Testis (tissue), 5 donors: ENCODE measurements at places on chromosomes 1 and 21. TPM values are rescaled to one million over a fixed set of nuclear protein-coding genes. Genes with fewer than 3 reads are reported as not detected.

GRCh38 chr1:209875515-209875914 lies 47.7 kb downstream of the UTP25 start:
- H3K27ac ChIP-seq = no peak overlapping the region
- H3K36me3 ChIP-seq = no peaks in the 10 kb centered on the region
- no peaks in the 10 kb centered on the region for H3K27me3 ChIP-seq
- DNase-seq = no peak
- no peak overlapping the region for H3K4me3 ChIP-seq

DNA sequence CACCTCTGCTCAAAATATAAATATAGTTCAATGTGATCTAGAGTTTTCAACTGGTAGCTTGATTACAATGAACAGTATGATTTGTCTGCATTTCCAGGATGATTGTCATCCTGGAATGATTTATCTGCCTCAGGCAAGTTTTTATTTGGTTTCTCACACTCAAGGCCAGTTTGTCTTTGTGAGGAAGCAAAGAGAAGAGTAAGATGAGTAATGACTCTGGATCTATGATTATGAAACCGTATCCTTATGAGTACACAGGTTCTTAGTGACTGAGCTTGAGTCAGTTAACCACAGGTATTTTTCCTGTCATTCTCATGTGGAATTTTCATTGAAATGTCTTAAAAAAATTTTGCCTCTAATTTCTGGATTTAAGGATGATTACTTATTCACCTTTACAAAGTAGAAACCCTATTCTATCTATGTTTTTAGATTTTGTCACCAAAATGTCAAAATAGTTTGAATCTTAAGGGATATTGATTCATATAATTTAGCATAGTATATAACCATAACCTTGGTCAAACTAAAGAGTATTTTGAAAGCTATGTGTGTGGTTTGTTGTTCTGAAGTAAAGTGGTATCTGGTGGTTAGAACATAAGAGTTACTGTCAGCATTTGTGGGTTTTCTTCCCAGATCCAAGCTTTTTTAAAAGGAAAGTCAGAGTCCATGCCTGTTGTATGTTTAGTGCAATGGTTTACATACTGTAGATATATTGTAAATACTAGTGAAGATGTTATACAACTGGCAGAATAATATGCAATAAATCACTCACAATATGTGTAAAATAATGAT lies 145.0 kb downstream of the RASAL2 start:
- H3K36me3 ChIP-seq = no peaks in the 10 kb centered on the region
- DNase-seq = no peak
- no peak overlapping the region for H3K4me3 ChIP-seq
- no peak overlapping the region for H3K27ac ChIP-seq
- H3K27me3 ChIP-seq = no peaks in the 10 kb centered on the region
- no peaks in the 10 kb centered on the region for H3K4me1 ChIP-seq

LORICRIN gene
- total RNA-seq = 0.25 TPM

TDRD10 gene
- 60.3 TPM for total RNA-seq

DNA sequence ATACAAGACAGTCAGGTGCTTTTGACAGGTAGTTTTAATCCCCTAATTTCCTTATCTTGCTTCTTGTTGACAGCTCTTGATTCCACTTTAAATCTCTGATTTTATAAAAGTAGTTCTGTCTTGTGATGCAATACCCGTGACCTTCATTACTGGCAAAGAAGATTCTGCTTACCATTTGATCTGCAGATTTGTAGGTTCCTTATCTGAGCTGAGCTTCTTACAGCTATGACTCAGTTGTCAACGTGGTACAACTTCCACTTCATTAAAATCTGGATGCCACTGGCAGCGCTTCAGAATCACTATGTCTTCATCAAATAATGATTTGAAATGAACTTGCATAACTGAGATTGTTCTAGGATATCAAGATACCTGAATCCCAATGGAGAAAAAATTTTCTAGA lies 543.6 kb upstream of the B3GALT2 start:
- no peaks in the 10 kb centered on the region for H3K4me1 ChIP-seq
- no peak overlapping the region for H3K4me3 ChIP-seq
- no peak for DNase-seq
- H3K36me3 ChIP-seq = no peaks in the 10 kb centered on the region
- no peak overlapping the region for H3K27ac ChIP-seq

DNA sequence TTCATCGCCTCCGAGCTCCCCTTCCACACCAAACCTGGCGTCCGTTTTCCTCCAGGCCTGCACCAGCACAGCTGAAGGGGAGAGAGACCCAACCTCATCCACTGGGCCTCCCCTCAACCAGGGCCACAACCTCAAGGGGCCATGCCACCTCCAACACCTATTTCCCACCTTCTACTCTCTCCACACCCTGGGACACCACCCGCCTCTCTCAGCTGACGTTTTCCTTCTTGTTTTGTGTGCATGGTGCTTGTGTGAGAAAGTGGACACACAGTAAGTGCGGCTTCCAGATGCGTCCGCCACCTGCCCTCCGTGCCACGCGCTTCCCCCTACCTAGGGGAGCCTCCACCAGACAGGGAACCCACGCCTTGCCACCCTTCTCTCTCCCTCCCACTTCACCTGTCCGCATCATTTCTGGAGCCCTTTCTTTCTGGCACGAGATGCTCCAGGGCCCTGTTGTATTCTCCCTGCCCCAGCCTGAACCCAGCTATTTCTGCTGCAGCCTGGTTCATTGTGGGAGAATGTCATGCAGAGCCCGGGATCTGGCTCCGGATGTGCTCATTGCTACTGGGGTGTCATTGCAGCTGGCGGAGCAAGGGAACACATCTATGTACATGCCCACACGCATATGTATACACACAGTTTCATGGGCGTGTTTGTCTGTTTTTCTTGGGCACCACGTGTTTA lies 1.3 kb upstream of the GNB1 start:
- H3K36me3 ChIP-seq = no peaks in the 10 kb centered on the region
- H3K27me3 ChIP-seq = no peaks in the 10 kb centered on the region
- H3K4me1 ChIP-seq = peaks cover 45% of the 10 kb centered on the region
- H3K4me3 ChIP-seq = peak overlapping the region; percentile 86

HECTD3 gene
- 63.4 TPM for total RNA-seq

FOXD2 gene
- total RNA-seq = 0.99 TPM

GRCh38 chr1:52601991-52602855 lies at the start of gene GPX7:
Gene GPX7 (plus strand): TSS chr1:52602371. CDS start chr1:52602410, 39 bp downstream.
- peak within 1 kb of the TSS; percentile 72 for H3K27ac ChIP-seq
- no peaks in the 10 kb centered on the region for H3K36me3 ChIP-seq
- H3K4me1 ChIP-seq = peaks cover 17% of the 10 kb centered on the region
- peak; percentile 58 for DNase-seq

IRF6 gene
- 19.2 TPM for total RNA-seq

DNA sequence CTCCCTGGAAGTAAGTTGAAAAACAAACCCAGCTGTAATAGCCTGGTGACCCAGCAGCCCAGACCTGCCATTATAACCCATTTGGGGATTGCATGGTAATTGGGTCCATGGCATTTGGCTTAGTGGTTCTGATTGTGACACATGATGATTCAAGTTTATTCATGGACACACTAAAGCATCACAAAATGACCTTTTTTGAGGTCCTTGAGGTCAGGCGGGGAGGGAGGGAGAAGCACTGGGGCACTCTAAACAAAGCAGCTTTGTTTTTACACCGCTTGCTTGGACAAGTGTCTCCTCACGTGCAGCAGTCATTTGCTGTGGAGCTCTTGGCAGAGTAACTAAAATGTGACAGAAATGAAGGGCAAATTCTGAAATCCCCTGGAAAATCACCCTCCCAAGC lies 241.0 kb upstream of the SGIP1 start:
- H3K27ac ChIP-seq = peak overlapping the region; percentile 42
- no peaks in the 10 kb centered on the region for H3K27me3 ChIP-seq
- peak; percentile 89 for DNase-seq

DNA sequence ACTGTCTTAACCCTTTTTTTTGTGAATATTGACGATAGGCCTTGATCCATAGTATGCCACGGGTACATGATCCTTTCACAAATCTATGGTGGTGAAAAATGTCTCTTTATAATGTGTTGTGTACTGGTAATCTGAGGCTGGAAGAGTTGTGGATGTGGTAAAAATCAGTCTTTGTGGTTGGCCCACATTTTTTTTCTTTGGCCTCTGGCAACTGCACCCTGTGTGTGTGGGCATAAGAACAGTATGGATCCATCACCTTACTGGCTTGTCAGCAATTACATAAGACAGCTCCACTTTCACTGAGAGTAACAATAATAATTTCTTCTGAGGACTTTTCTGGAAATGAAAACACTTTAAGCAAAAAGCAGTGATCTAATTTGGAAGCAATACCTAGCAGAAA lies 101.6 kb downstream of the GABPA start:
- DNase-seq = no peak
- no peak overlapping the region for H3K27ac ChIP-seq
- H3K4me3 ChIP-seq = no peak overlapping the region
- H3K27me3 ChIP-seq = no peaks in the 10 kb centered on the region
- no peaks in the 10 kb centered on the region for H3K4me1 ChIP-seq

DNA sequence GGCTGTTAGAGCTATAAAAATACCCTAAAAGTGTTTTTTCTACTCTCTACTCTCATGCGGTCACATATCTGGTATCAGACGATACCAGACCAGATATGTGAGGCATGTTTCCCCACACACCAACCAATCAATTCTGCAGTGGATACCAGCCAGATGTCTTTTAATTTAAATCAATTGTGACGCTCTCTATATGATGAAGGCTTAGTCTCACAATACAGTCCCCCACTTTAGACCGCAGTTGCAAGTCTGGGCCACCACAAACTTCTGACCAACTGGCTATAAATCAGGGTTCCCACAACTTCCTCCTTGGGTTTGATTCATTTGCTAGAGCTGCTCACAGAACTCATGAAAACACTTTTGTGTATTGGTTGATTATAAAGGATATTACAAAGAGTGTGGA lies 586.1 kb upstream of the ZP4 start:
- H3K4me1 ChIP-seq = no peaks in the 10 kb centered on the region
- H3K27ac ChIP-seq = no peak overlapping the region
- H3K36me3 ChIP-seq = no peaks in the 10 kb centered on the region
- H3K4me3 ChIP-seq = no peak overlapping the region
- DNase-seq = no peak

- no peaks in the 10 kb centered on the region for H3K36me3 ChIP-seq
- DNase-seq = no peak
- H3K27me3 ChIP-seq = no peaks in the 10 kb centered on the region
- H3K27ac ChIP-seq = no peak overlapping the region
Observed at GRCh38 chr21:36992671-36993070, 13.8 kb upstream of the RIPPLY3 start.

CD247 gene
- total RNA-seq = 1.1 TPM

NPHS2 gene
- 1.1 TPM for total RNA-seq

DNA sequence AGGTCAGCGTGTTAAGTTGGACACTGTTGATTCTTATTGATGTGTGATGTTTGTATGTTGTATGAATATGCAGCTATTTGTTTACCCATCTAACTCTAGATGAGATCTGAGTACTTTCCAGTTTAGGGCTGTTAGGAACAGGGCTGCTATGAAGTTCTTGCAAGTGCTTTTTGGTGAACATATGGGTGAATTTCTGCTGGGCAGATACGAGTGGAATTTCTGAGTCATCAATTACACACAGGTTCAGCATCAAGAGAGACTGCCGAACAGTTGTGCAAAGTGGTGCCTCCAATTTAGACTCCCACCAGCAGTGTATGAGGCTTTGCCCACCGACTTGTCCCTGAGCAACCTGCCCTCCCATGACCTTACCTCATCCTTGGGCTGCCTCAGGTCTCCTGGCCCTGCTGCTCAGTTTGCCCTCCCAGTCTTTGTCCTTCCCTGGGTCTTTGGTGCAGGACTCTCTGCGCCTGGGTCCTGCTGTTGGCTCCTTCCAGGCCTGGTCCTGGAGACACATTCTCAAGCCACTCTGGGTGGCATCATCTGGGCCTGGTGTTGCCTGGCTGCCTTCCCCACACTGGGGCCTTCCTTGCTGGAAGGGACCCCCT lies 343.6 kb downstream of the PTPRU start:
- no peak overlapping the region for H3K27ac ChIP-seq
- DNase-seq = no peak
- H3K4me3 ChIP-seq = no peak overlapping the region
- H3K36me3 ChIP-seq = no peaks in the 10 kb centered on the region
- no peaks in the 10 kb centered on the region for H3K27me3 ChIP-seq

DNA sequence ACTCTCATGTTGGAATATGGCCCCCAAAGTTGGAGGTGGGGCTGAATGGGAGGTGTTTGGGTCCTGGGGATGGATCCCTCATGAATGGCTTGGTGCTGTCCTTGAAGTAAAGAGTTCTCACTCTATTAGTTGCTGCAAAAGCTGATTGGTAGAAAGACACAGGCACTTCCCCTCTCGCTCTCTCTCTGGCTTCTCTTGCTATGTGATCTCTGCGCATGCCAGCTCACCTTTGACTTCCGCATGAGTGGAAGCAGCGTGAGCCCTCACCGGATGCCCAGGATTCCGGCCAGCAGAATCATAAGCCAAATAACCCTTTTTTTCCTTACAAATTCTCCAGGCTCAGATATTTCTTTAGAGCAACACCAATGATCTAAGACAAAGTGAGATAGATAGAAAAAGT lies 20.9 kb upstream of the CCSAP start:
- no peaks in the 10 kb centered on the region for H3K36me3 ChIP-seq
- no peak overlapping the region for H3K27ac ChIP-seq
- H3K4me3 ChIP-seq = no peak overlapping the region

GRCh38 chr1:4395158-4395557 lies 259.3 kb upstream of the AJAP1 start:
- H3K4me3 ChIP-seq = no peak overlapping the region
- no peak for DNase-seq
- H3K27ac ChIP-seq = no peak overlapping the region
- H3K27me3 ChIP-seq = no peaks in the 10 kb centered on the region

- peaks cover 11% of the 10 kb centered on the region for H3K4me1 ChIP-seq
- no peak overlapping the region for H3K4me3 ChIP-seq
- no peak overlapping the region for H3K27ac ChIP-seq
- DNase-seq = peak; percentile 81
Observed at GRCh38 chr1:209207701-209208286, 375.7 kb upstream of the CAMK1G start.

- H3K27ac ChIP-seq = no peak overlapping the region
- no peaks in the 10 kb centered on the region for H3K36me3 ChIP-seq
- no peak overlapping the region for H3K4me3 ChIP-seq
- no peaks in the 10 kb centered on the region for H3K27me3 ChIP-seq
- no peaks in the 10 kb centered on the region for H3K4me1 ChIP-seq
Observed at GRCh38 chr1:107277022-107277421, 136.2 kb downstream of the NTNG1 start.

DNA sequence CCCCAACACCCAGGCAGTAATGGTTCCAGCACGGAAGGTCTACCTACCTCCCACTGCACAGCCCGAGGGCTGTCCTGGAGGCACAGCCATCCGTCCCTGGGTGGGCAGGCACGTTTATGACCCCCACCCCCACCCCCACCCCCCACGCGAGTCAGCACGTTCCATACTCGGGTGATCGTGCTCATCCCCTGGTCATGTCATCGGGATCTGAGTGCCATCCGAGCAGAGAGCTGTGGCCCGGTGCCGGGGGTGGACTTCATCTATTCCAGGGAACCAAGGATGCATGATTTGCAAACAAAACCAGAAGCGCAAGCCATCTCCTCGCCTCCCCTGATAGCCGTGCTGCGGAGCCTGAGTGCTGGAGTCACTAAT lies 1.1 kb downstream of the TSPEAR start:
- no peaks in the 10 kb centered on the region for H3K27me3 ChIP-seq
- H3K4me1 ChIP-seq = peaks cover 13% of the 10 kb centered on the region
- DNase-seq = no peak

- no peak overlapping the region for H3K27ac ChIP-seq
- H3K4me1 ChIP-seq = no peaks in the 10 kb centered on the region
- H3K27me3 ChIP-seq = no peaks in the 10 kb centered on the region
- no peak for DNase-seq
- no peaks in the 10 kb centered on the region for H3K36me3 ChIP-seq
Observed at GRCh38 chr1:4794020-4794780, 139.8 kb downstream of the AJAP1 start.

NSL1 gene
- total RNA-seq = 50.0 TPM

OLFML3 gene
- total RNA-seq = 4.6 TPM
